ENCODE measurements at places on chromosomes 1 and 21.
A peak's percentile ranks its signal among the peaks of the same experiment; 100 is the strongest.

DNA sequence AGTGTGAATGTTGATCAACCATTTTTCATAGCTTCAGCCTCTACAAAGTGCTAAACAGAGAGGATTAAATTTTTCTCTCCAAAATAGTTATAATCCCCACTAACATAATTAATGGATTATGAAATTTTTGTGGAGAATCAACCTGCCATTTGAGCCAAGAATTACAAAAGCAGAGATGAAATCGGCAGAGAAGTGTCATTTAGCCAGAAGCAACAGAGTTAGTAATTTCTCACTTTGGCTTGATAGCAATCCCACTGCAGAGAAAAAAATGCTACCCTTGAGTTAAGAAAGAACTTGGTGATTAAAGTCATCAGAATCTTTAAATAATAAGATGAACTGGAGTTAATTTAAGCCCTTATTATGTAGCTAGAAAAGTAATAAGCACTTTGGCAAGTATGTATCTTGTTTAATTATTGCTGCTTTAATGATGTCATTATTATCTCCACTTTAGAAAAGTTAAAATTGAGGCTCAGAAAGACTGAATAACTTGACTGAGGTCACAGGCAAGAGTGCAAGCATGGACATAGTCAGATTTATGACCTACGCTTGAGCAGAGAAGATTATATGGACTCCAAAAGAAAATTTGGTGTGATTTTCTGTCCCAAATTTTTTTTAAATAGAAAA is 37.3 kb downstream of the RGS4 start:
- DNase-seq, result no peak

- no peak for DNase-seq
Measured at GRCh38 chr1:9324246-9325096, 31.8 kb downstream of the SPSB1 start.

DNA sequence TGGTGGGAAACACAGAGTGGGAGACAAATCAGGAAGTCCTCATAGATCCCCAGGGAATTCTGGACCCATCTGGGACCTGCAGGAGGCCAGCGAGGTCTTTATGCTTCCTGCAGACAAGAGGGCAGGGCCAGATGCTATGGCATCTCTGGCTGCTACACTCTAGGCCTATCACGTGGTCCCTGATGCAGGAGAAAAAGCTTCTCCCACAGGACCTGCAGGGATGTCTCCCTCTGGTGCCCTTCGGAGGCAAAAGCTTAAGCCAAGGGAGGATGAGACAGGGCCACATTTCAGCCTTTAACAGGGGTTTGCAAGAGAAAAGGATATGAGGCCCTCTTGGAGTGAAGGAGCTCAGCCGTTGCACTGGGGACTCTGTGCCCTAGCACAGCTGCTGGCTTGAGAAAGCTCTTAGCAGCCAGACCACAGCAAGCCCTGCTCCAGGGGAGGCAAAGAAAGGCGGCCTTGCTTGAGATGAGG is 243.0 kb downstream of the C1orf94 start:
- DNase-seq, result no peak

GRCh38 chr21:15874615-15875014 is 144.8 kb downstream of the USP25 start:
- no peak for DNase-seq

GRCh38 chr21:32844653-32845436 is 73.3 kb upstream of the PAXBP1 start:
- DNase-seq, result no peak

GRCh38 chr1:47821760-47822159 is 175.4 kb downstream of the TRABD2B start:
- no peak for DNase-seq

GRCh38 chr1:81702079-81702715 is 98.5 kb upstream of the ADGRL2 start:
- no peak for DNase-seq

- DNase-seq, result peak; percentile 69
Measured at GRCh38 chr1:18283601-18284385, 176.2 kb downstream of the IGSF21 start.

DNA sequence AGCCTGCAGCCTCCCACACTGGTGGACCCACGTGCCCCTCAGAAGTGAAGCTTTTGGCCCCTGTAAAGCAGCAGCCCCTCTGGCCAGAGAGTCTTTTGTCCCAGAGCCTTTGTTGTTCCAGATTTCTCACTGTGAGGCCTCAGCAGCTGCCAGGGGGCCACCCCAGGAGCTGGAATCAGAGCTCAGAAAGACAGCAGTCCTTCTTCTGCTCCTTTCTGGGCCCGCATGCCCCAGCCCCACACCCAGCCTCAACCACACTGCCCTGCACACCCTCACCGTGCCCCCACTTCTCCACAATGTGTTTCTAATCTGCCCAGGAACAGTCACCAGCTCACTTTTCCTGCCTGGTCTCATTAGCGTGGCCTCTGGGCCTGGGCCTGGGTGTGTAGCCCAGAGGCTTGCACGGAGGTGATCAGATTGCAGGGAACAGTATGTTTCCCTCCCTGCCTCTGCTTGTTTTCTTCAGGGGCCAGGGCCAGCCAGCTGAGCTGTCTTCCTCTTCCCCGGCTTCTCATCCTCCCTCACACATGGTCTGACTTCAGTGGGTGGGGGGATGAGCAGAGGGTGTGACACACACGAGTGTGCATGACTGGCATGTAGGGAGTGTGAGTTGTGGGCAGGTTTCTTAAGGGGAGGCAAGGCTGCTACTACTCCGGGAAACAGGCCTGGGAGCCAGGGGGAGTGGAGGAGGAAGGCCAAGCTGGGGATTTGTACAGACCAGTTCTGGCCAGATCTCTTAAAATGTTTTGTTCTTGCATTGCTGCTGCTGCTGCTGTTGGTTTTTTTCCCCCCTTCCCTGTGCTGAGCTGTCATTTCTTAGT is 82.5 kb upstream of the ZNF648 start:
- DNase-seq, result no peak

- no peak for DNase-seq
Measured at GRCh38 chr21:14646893-14647292, 100.8 kb upstream of the SAMSN1 start.

- DNase-seq, result no peak
Measured at GRCh38 chr1:109917051-109917767, 6.6 kb downstream of the CSF1 start.

DNA sequence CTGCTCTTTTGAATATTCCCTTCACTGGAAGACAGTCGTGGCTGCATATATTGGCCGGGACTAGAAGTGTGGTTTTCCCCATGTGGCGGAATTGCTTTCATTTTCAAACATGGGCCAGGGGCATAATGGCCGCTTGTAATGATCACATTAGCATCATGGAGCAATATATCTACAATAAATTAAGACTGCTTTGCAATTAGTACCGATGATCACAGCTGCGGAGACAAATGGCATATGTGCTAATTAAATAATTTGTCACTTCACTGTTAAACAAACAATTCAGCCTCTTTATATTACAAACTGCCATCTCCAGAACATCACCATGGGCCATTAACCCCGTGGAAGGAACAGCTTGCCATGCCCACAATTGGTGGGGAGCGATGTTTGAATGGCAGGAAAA is 68.2 kb upstream of the OLIG2 start:
- DNase-seq, result no peak

GRCh38 chr1:20358761-20359263 is 68.1 kb downstream of the VWA5B1 start:
- no peak for DNase-seq

- no peak for DNase-seq
Measured at GRCh38 chr1:18134324-18135046, 26.9 kb downstream of the IGSF21 start.

DNA sequence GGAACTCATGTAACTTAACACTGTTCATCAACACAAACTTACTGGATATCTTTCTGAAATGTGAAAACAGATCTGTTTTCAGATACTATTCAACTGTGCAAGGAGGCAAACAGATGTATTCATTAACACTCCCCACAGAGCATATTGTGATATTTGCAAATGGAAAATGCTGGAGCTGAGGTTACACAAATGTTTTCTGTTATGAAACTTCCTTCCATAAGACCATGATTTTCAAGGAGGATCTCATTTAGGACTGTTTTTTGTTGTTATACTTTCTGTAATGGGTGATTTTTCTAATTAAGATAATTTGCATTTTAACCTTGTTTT is 56.1 kb downstream of the GABPA start:
- no peak for DNase-seq

- DNase-seq, result no peak
Measured at GRCh38 chr1:41359211-41360073, 1.8 kb upstream of the FOXO6 start.

DNA sequence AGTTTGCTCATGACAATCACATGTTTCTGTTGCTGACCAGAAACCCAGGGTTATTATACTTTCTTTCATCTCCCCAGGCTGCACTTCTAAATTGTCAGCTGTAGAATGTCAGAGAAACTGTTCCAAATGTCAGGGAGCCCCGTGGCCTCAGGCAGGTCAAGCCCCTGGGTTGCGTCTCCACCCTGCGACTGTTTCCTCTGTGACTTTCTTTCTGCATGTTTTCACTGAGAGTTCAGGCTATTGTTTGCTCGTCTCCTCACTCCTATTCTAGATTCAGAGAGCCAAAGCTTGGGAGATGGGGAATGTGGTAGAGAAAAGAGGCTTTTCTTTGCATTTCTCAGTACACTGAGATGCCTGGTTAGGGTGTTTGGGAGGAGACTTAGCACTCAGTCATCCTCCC is 97.4 kb downstream of the CENPF start:
- DNase-seq, result no peak

DNA sequence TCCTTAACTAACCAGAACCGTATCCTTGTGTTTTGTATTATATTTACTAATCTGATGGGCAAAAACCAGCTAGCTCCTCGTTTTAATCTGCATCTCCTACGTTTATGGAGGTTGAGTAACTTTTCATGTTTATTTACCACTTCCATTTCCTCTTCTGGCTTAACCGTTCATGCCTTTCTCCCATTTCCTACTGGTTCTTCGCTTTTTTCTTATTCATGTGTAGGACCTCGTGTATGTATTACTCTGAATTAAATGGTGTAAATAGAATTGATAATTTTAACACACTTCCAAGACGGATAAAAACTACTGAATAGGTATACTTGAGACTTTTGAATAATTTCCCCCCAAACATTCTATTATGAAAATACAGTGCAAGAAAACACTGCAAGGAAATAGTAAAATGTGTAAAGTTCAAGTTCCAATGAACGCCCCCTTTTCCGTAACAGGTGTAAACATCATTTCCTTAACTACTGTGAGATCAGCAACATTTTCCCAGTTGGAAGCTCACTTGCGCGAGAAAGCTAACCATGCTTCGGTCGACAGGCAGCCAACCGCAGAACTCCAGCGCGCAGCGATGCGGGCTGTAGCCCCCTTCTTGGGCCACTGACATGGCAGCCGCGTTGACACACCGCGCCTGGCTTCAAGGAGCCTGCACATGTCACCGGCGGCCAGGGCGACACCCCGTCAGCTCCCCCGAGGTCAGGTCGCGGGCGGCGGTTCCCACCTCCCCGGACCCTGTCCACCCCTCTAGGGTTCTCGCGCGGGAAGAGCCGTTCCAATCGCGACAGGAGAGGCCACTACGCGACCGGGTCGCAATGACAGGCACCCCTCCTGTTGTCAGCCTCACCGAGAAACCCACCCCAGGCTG is 816 bp downstream of the EDEM3 start:
- DNase-seq, result peak; percentile 70

- DNase-seq, result peak; percentile 32
Measured at GRCh38 chr1:172180501-172181285, 239.8 kb upstream of the C1orf105 start.

GRCh38 chr1:228058949-228059633 is 23.4 kb upstream of the ARF1 start:
- peak; percentile 62 for DNase-seq

GRCh38 chr1:155192346-155193274 is 15.1 kb downstream of the THBS3 start:
- DNase-seq, result no peak

- no peak for DNase-seq
Measured at GRCh38 chr1:185498207-185498606, 181.2 kb upstream of the IVNS1ABP start.

- DNase-seq, result no peak
Measured at GRCh38 chr1:34822202-34822601, 29.4 kb downstream of the GJA4 start.

- no peak for DNase-seq
Measured at GRCh38 chr1:161131523-161132409, 701 bp downstream of the DEDD start.

DNA sequence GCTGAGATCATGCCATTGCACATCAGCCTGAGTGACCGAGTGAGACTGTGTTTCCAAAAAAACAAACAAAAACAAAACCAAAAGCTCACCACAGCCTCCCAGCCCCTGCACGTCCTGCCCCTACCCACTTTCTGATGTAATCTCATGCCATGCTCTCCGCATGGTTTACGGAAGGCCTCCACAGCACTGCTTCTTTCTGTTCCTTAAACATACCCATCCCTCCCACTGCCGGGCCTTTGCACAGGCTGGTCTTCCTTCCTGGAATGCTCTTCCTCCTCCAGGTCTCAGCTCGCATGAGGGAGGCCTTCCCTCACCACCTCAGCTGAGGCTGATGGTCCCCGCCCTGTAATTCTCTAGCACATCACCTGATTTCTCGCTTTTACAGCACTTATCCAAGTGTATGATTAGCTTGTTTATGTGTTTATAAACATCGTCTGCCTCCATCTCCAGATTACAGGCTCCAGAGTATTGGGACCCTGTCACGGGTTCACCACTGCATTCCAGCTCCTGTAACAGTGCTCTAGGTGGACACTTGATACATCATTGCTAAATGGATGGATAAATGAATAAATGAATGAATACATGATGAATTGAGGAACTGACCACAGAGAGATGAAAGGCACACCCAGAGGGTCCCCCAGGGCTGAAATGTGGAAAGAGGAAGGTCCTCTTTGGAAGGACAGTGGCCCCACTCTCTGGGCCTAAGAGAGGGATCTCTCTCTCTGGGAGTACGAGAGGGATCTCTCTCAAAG is 22.1 kb downstream of the TCEA3 start:
- DNase-seq, result no peak

DNA sequence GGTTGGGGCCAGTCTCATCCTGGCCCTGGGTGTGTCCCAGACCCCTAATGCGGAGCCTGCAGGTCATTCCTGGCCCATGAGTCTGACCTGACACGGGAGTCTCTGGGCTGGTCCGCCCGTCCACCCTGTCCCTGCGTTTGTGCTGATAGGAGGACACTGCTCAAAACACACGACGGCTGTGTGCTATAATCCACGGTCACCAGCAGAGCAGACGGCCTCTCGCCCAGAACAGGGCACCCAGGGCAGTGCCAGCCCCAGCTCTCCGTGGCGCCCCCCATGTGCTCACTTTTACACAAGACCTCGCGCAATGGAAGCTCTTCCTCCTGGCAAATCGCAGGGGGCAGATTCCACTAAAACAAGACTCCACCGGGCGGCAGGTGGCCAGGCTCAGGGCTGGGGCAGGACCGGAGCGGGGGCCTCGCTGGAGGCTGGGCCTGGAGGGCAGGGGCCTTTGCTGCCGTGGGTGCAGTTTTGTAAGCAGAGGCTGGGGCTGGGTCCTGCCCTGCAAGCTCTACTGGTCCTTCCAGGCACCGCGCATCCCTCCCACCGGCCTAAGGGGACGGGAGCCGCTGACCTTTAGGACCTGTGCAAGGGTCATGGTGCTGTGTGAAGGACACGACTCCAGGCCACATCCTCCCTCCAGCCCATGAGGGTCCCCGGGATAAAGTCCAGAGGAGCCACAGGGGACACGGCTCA is 10.6 kb upstream of the SLC19A1 start:
- DNase-seq, result no peak

Measured in GM06990 (cell line).